Colonic mucosa (tissue), 4 donors: ENCODE measurements at places on chromosomes 5 and 9. TPM values are rescaled to one million over a fixed set of nuclear protein-coding genes. Genes with fewer than 3 reads are reported as not detected.

DNA sequence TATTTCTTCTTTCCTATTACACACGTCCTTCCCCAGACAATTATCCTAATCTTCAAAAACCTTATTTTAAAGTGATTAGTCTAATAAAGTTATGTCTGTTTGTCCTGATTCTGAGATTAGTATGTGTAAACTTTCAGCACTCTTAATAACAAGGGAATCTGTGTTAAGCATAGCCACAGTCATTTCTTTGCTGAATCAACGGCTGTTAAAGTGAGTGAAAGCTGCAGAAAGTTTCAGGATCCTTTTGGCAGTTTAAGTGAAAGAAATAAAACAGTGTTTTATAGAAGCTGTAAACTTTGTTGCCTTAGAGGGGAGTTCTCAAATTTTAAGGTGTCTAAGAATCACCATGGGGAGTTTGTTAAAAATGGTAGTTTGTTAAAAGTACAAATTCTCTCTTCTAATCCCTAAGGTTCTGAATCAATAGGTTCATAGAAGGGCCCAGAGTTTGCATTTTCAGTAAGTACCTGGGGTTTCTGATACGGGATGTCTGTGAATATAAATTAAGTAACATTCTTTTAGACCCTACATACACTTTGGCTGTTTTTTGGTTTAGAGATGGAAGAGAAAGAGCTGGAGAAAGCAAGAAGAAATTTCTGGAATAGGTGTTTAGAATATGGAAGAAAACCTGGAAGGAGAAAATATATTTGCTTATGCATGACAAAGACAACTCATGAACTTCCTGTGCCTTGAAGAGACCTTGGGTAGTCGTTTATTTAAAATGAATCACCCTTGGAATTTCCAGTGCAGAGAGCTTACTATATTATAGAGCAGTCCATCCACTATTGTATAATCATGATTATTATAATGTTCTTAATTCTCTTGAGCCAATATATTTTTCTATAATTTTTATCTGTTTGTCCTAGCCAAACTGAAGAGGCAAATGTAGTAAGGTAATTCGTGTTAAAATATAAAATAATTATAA lies 45.7 kb downstream of the SCAMP1 start:
- no peak overlapping the region for H3K27ac ChIP-seq
- H3K27me3 ChIP-seq: no peaks in the 10 kb centered on the region
- H3K4me3 ChIP-seq: no peak overlapping the region
- H3K36me3 ChIP-seq: no peaks in the 10 kb centered on the region
- no peak for DNase-seq
- H3K4me1 ChIP-seq: no peaks in the 10 kb centered on the region

GRCh38 chr9:20985851-20986600 lies 45.4 kb downstream of the HACD4 start:
- H3K4me3 ChIP-seq: no peak overlapping the region
- H3K27ac ChIP-seq: no peak overlapping the region
- no peaks in the 10 kb centered on the region for H3K36me3 ChIP-seq
- no peaks in the 10 kb centered on the region for H3K27me3 ChIP-seq
- DNase-seq: no peak

GRCh38 chr9:129145316-129145715 lies 32.7 kb downstream of the IER5L start:
- no peak for DNase-seq
- H3K27ac ChIP-seq: peak overlapping the region; percentile 67
- H3K4me3 ChIP-seq: no peak overlapping the region
- H3K36me3 ChIP-seq: no peaks in the 10 kb centered on the region
- H3K4me1 ChIP-seq: peaks cover 22% of the 10 kb centered on the region

- no peaks in the 10 kb centered on the region for H3K27me3 ChIP-seq
- H3K27ac ChIP-seq: no peak overlapping the region
- no peak overlapping the region for H3K4me3 ChIP-seq
- no peaks in the 10 kb centered on the region for H3K4me1 ChIP-seq
- no peak for DNase-seq
These were observed 121.1 kb upstream of the IRX4 start for GRCh38 chr5:2003690-2004365.

- peak overlapping the region; percentile 97 for H3K4me3 ChIP-seq
- no peaks in the 10 kb centered on the region for H3K27me3 ChIP-seq
- no peak for DNase-seq
These were observed 1.7 kb downstream of the INPP5E start for GRCh38 chr9:136437839-136438547.

GRCh38 chr5:98753507-98753906 lies 20.0 kb upstream of the RGMB start:
- no peak overlapping the region for H3K4me3 ChIP-seq
- H3K36me3 ChIP-seq: no peaks in the 10 kb centered on the region
- no peaks in the 10 kb centered on the region for H3K4me1 ChIP-seq
- H3K27me3 ChIP-seq: no peaks in the 10 kb centered on the region
- DNase-seq: no peak

DNA sequence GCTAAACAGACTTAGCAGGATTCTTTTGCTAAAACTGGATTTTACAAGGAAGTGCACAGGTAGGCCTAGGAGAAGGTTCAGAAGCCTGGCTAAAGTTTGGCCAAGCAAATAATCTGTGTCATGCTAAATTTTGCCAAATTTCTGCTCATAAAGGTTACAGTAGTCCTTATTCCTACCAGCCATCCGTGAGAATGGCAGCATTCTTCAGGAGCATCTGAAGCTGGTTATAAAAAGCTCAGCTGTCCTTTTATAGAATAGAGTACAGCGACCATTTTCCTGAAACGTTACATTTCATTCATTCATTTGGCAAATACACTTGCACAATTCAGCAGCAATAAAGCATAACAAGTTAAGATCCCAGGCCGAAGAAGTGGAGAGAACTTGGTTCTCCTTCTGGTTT lies 6.9 kb downstream of the GSN start:
- H3K4me3 ChIP-seq: no peak overlapping the region
- H3K27me3 ChIP-seq: no peaks in the 10 kb centered on the region
- H3K4me1 ChIP-seq: peaks cover 19% of the 10 kb centered on the region
- DNase-seq: no peak

DNA sequence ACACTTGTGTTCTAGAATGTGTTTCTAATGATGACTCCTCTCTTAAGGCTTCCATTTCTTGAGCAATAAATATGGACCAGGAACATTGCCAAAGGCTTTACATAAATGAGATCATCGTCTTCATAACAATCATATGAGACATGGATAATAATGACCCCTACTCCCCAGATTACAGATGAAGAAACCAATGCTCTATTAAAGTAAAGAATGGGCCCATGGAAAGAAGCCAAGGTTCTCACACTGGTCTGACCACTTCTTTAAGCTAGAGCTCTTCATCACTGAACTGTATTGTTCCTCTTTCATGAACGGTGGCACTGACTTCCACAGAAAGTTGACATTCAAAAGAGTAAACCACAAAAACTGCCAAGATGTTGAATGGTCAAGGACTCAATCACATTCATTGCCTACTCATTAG lies 65.3 kb downstream of the MARCHF3 start:
- H3K27ac ChIP-seq: no peak overlapping the region
- H3K36me3 ChIP-seq: no peaks in the 10 kb centered on the region
- no peaks in the 10 kb centered on the region for H3K4me1 ChIP-seq
- no peak overlapping the region for H3K4me3 ChIP-seq

DNA sequence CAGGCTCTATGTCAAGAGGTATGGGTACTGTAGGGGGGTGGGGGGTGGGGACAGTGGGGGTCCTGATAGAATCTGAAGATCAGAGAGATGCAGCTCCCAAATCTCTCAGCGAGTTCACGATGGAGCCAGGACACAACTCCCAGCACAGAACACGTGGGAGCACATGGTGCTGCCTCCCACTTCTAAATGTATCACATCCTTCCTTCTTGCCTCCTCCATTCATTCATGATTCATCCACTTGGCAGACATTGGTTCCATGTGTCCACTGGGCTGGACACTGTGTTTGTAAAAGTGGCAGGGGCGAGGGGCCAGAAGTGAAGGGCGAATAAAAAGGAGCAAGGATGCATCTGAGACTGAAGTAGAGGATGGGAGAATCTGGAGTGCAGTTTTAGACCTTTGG lies 33.9 kb downstream of the SH3TC2 start:
- H3K4me3 ChIP-seq: no peak overlapping the region
- no peaks in the 10 kb centered on the region for H3K36me3 ChIP-seq
- H3K27ac ChIP-seq: no peak overlapping the region
- no peak for DNase-seq
- no peaks in the 10 kb centered on the region for H3K4me1 ChIP-seq

DNA sequence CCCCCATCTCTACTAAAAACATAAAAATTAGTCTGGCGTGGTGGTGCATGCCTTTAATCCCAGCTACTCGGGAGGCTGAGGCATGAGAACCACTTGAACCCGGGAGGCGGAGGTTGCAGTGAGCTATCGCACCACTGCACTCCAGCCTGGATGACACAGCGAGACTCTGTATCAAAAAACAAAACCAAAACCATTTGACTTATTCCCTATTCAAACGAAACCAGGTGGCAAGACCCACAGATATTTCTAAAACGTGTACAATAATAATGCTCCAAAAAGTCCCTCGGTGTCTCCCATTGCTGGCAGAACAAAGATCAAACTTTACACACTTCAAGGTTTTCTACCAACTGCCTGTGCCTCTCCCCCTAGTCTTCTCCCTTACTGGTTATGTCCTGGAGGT lies 29.8 kb downstream of the HMGCR start:
- H3K27me3 ChIP-seq: no peaks in the 10 kb centered on the region
- H3K4me1 ChIP-seq: no peaks in the 10 kb centered on the region
- no peak overlapping the region for H3K27ac ChIP-seq
- H3K4me3 ChIP-seq: no peak overlapping the region

DNA sequence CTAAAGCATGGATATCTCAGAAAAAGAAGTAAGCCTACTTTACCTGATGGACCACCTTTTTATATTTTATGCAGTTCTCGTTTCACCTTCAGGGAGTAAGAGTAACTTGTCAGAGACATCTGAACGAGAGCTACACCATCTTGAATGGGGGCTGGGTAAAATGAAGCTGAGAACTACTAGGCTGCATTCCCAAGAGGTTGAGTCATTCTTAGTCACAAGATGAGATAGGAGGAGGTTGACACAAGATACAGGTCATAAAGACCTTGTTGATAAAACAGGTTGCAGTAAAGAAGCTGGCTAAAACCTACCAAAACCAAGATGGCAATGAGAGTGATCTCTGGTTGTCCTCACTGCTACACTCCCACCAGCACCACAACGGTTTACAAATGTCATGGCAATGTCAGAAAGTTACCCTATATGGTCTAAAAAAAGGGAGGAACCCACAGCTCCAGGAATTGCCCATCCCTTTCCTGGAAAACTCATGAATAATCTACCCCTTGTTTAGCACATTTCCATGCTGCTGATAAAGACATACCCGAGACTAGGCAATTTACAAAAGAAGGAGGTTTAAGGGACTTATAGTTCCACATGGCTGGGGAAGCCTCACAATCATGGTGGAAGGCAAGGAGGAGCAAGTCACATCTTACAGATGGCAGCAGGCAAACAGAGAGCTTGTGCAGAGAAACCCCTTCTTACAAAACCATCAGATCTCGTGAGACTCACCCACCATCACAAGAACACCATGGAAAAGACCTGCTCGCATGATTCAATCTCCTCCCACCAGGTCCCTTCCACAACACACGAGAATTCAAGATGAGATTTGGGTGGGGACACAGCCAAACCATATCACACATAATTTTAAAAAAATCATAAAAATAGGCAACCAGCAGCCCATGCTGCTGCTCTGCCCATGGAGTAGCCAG lies 62.5 kb downstream of the GIN1 start:
- no peaks in the 10 kb centered on the region for H3K4me1 ChIP-seq
- no peaks in the 10 kb centered on the region for H3K36me3 ChIP-seq
- H3K27me3 ChIP-seq: no peaks in the 10 kb centered on the region
- no peak for DNase-seq

GRCh38 chr9:68522131-68522530 lies 18.6 kb downstream of the TMEM252 start:
- H3K27ac ChIP-seq: no peak overlapping the region
- DNase-seq: no peak
- no peaks in the 10 kb centered on the region for H3K4me1 ChIP-seq
- H3K4me3 ChIP-seq: no peak overlapping the region
- H3K27me3 ChIP-seq: no peaks in the 10 kb centered on the region
- no peaks in the 10 kb centered on the region for H3K36me3 ChIP-seq

DNA sequence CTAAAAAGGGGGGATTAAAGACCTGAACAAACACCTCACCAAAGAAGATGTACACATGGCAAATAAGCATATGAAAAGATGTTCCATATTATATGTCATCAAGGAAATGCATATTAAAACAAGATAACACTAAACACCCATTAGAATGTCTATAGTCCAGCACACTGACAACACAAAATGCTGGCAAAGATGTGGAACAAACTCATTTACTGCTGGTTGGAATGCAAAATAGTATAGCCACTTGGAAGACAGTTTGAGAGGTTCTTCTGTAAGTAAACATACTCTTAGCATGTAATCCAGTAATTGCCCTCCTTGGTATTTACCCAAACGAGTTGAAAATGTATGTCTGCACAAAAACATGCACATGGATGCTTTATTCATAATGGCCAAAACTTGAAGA lies 73.6 kb downstream of the RGMB start:
- H3K27me3 ChIP-seq: no peaks in the 10 kb centered on the region
- no peak for DNase-seq
- no peak overlapping the region for H3K4me3 ChIP-seq
- no peaks in the 10 kb centered on the region for H3K4me1 ChIP-seq
- H3K27ac ChIP-seq: no peak overlapping the region
- H3K36me3 ChIP-seq: no peaks in the 10 kb centered on the region

DNA sequence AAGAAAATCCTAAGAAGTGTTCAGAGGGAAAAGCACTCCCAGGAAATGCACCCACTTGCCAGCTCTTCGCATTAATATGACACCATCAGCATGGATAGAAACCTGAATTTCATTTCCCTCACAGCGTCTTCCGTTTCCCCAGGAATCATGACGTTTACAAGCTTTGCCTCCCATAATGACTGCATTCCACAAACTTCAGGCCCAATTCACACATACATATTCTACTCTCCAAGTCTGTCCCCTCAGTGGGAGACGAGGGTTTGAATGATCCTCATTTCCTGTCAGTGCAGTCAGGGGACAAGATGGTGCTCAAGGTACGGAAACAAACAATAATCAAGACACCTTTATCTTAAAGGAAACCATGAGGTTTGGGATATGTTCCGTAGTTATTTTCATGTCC lies 44.9 kb upstream of the MAN2A1 start:
- no peak overlapping the region for H3K4me3 ChIP-seq
- no peaks in the 10 kb centered on the region for H3K4me1 ChIP-seq
- H3K36me3 ChIP-seq: no peaks in the 10 kb centered on the region
- H3K27ac ChIP-seq: no peak overlapping the region

- no peaks in the 10 kb centered on the region for H3K4me1 ChIP-seq
- H3K27me3 ChIP-seq: no peaks in the 10 kb centered on the region
- DNase-seq: no peak
- H3K27ac ChIP-seq: no peak overlapping the region
- H3K4me3 ChIP-seq: no peak overlapping the region
These were observed 15.5 kb downstream of the TYRP1 start for GRCh38 chr9:12708562-12709298.

GRCh38 chr9:16369427-16369826 lies 501.0 kb downstream of the BNC2 start:
- H3K4me3 ChIP-seq: no peak overlapping the region
- no peaks in the 10 kb centered on the region for H3K4me1 ChIP-seq
- no peak overlapping the region for H3K27ac ChIP-seq
- no peaks in the 10 kb centered on the region for H3K27me3 ChIP-seq
- no peaks in the 10 kb centered on the region for H3K36me3 ChIP-seq

- DNase-seq: no peak
- no peaks in the 10 kb centered on the region for H3K4me1 ChIP-seq
- no peaks in the 10 kb centered on the region for H3K36me3 ChIP-seq
- no peaks in the 10 kb centered on the region for H3K27me3 ChIP-seq
- H3K27ac ChIP-seq: no peak overlapping the region
These were observed 762.1 kb upstream of the TYRP1 start for GRCh38 chr9:11931109-11931508.

The ADGRD2 gene
- total RNA-seq: not detected

The PKD2L2 gene
- not detected for total RNA-seq

The PLPP7 gene
- 0.40 TPM for total RNA-seq

The HAPLN1 gene
- 3.8 TPM for total RNA-seq

The CORO2A gene
- 53.8 TPM for total RNA-seq

The CNTFR gene
- total RNA-seq: 1.9 TPM

The NOTCH1 gene
- 99.4 TPM for total RNA-seq

The GIN1 gene
- total RNA-seq: 8.0 TPM

The FBP2 gene
- total RNA-seq: not detected
